Frontal cortex (tissue), 4 donors: ENCODE measurements at places on chromosomes 5 and 9. TPM values are rescaled to one million over a fixed set of nuclear protein-coding genes. Genes with fewer than 3 reads are reported as not detected.

PLEKHG4B gene
- 3.7 TPM for total RNA-seq

GRCh38 chr5:102713278-102713677 is 41.8 kb upstream of the PAM start:
- no peak for DNase-seq

GRCh38 chr9:31606678-31607077 is 777.8 kb upstream of the ACO1 start:
- DNase-seq, result no peak

- no peak for DNase-seq
Measured at GRCh38 chr9:23581931-23582330, 244.1 kb downstream of the ELAVL2 start.

DNA sequence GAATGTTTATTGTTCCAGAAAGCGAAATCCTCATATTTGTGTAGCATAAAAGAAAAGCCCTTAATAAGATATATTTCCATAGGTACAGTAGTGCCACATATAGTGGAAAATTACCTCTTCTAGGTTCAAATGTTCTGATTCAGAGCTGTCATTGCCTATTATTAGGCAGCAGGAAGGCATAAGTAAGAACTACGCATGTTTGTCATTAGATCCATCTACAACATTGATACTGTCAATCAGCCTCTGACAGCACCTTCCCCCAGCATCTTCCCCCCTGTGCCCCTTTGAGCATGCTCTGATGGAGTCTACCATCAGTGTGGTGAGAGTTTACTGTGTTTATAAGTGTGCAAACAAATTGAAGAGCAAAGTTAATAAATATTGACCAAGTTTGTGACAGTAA is 816.1 kb downstream of the TLE4 start:
- no peak for DNase-seq

GRCh38 chr9:87695523-87695922 is 30.4 kb upstream of the CTSL start:
- DNase-seq, result no peak

DNA sequence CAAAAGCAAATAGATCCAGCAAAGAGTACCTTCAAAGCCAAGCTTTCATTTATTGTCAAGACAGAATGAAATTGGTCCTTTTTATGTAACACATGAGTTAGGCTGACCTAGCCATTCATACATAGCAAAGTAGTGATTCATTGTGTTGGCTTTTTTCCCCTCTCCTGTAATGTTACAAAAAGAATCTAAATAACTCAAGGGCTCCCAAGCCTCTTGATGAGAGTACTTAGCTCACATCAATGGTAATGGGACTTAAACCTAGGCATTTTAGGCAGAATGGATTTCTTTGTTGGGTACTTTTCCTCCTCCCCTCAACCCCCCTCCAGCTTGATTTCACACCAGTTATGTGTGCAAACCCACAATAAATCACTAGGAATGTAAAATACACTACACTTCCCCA is 123.7 kb downstream of the EBF1 start:
- DNase-seq, result no peak

DNA sequence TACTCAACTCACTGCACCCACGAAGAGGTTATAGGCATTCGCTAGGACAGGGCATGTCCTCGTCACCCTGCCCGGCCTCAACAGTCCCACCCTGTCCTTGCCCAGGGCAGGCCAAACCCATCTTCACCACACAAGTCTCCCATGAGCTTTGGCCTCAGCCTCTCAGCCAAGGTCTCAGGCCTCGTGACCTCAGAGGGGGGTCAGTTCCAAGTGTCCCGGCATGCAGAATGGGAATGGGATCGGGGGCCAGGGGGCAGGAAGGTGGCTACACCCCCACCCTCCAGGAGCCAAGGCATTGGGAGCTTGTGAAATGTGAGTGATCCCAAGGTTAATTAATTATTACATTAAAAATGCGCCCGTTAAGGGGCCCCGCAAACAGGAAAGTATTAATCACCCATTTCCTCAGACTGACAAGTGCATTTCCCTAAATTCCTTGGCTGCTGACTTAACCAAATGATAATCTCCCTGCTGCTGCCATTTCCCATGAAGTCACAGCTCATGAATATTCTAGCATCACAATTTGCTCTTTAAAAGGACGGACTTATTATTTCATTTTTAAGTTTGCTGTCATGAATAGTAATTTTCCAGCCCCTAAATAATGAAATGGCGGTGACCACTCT is 8.0 kb upstream of the UBAC1 start:
- DNase-seq, result no peak

GRCh38 chr9:38355517-38356120 is 36.9 kb upstream of the ALDH1B1 start:
- no peak for DNase-seq

DNA sequence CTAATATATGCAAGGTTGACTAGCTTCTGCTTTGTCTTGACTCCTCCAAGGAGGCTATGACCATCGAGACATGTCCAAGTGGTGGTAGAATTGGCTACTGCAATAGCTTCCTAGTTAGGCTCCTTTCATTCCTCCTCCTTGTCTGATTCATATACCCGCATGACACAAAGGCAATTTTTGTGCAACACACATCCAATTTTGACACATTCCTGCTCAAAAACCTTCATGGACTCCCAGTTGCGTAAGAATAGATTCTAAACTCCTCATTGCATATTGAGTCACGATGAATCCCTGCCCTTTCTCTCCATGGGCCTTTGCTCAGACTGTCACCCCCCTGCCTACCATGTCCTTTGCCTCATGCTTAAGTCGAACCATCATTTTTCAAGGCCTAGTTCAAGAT is 344.5 kb downstream of the ACTL7B start:
- no peak for DNase-seq

DNA sequence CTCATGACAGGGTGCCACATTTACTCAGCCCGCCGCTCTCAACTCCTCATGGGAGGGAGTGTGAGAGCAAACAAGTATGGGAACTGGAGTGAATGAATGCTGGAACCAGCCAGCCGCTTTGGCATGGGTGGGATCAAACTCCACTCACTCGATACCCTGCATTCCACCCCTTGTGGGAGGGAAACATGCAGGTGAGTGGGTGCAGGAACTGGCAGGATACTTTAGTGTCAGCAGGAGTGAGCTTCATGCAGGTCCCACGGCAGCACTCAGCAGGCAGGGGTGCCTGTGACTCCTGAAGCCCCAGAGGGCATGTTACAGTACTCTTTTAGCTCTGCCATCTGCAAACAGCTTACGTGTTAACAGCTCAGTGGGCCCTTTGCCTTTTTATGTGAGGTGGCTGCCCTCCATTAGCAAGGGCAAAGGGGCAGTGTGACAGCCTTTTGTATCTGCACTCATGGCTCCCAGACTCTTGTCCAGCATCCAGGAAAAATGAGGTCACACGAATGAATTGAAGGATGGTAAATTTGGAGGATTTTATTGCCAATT is 433.2 kb upstream of the NMUR2 start:
- DNase-seq, result no peak

PAIP1 gene
- 221 TPM for total RNA-seq

YTHDC2 gene
- total RNA-seq, result 36.7 TPM

DNA sequence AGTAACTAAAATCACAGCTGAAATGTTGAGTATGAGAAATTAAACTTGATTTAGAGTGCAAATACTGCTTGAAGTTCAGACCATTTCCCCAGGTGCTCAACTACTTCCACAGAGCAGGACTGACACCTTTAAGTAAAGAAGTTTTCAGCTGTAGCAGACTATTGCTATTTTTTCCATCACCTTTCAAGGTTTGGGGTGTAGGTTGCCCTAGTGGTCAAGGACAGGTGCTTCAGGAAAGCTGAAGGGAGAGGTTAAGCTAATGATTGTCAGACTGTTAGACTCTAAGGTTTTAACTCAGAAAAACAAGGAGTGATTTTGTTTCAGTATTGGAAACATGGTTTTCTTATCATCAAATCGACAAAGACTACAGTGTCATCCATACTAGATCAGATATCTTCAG is 162.1 kb downstream of the CCDC192 start:
- no peak for DNase-seq

GRCh38 chr5:118553662-118554061 is 434.7 kb downstream of the DTWD2 start:
- DNase-seq, result no peak
